ENCODE measurements at places on chromosomes 5 and 9.

DNA sequence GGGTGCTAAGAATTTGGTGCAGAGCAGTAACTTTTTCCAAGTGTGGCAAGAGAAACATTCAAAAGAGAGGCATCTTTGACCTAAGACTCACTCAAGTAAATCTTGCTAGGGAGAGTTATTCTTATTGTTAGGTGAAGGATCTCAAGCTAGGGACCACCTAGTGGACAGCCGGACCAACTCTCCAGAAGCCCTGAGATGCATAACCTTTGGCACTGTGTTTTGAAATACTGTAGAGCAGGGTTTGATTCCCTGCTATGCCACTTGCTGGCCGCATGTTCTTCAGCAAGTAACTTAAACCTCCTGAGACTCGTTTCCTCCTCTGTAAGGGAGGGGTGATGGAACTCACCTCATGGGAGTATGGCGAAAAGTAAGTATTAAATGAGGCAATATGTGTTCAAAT lies 336.1 kb upstream of the ADAMTSL1 start:
- no peak for DNase-seq

GRCh38 chr5:117590944-117591343 lies 1016.3 kb upstream of the SEMA6A start:
- DNase-seq = peak; percentile 47

- DNase-seq = no peak
Observed at GRCh38 chr5:121976979-121977378, 15.2 kb downstream of the SRFBP1 start.

- DNase-seq = no peak
Observed at GRCh38 chr9:113805486-113806132, 70.5 kb upstream of the ZNF618 start.

DNA sequence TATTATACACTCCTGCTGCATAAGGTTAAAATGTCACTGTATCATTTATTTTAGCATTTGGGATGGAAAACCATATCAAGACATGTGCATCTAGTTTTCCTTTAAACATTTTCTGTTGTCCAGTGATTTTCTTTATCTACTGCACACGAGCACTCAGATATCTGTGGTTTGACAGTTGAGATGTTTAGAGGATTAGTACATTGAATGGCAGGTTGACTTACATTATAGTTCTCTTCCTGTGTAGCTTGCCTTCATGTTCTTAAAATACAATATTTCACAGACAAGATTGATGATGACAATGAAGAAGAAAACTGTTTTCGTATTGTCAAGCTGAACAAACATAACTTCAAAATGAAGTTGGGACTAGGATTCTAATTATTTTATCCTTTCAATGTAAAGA lies 2378.4 kb upstream of the WWC1 start:
- no peak for DNase-seq

DNA sequence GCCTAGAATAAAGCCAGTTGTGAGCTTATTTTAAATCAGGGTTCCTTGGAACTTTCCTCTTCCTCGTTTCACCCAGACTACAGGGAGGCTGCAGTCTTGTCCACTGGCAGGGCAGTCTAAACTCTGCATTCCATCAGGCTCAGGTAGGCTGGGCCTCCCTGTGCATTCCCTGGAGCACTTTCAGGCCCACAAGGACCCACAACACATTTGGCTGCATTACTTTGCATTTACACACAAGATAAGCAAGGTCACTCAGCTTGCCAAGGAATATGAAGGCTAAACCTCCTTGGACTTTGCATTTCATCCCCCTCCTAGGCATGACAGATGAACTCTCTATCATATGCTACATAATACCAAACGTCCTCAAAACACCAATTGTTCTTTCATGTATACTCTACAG lies 104.2 kb downstream of the MARCHF3 start:
- no peak for DNase-seq

- no peak for DNase-seq
Observed at GRCh38 chr9:129289131-129289731, 111.2 kb upstream of the IER5L start.

DNA sequence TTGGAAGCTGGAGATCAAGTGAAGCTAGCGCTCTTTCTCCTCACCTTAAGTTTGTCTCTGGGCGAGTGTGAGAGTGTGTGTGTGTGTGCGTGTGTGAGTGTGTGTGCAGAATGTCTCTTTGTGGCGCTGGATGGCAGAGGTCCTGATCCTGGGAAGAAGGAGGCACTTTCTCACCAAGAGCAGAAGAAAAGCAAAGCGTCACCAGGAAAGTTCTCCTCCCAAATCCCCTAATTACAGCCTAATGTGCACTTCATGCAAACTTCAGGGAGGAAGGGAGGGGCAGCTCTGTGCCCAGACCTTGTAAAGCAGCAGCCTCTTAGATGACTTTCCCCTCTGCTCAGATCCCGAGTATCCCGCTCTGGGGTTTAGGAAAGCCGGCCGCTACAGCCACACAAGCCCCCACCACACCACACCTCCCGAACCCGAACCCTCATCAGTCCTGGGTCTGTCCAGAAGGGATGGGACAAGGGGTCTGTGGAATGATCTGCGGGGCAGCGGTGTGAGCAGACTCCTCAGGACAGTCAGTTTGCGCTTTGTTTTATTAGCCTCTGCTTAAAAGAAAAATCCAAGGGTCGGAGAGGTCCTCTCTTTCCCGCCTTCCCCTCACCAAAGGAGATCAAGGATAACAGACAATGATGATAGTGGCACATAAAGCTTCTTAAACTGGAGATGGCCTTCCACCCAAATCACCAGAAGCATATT lies at the start of gene HAPLN1:
TSS of gene HAPLN1 (minus strand) at position 20 of the 702 bp plus-strand sequence. CDS start 47,332 bp downstream, outside the sequence.
- DNase-seq = no peak

DNA sequence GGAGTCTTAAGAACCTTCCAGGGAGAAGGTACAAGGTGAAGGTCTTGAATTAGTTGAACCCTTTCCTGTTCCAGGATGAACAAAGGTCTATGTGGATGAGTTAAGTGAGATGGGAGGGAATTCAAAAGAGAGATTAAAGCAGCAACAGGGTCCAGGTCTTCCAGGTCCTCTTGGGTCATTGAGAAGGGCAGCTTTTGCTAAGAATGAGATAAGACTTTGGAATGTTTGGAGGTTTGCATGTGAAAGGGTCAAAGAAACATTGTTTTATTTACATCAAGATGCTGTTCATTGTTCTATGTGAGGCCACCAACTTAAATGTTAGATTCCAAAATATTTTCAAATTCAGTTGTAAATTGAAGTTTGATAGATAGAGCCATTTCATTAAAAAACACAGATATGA lies 463.9 kb downstream of the ANXA1 start:
- no peak for DNase-seq

DNA sequence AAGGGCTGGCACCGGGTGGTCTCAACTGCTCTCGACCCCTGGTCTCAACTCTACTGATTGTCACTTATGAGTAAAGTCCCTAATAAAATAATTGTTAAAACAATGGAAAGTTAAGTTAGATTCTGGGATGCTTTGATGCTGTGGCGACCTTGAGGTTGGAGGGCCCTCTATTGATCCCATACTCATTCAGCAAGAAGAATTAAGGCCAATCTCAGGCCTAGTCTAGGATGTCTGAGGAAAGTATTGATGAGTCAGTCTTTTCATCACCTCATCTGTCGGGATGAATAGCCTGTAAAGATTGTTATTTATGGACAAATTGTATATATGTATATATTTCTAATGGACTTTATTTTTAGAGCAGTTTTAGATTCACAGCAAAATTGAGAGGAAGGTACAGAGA lies 50.8 kb downstream of the WDR36 start:
- no peak for DNase-seq

DNA sequence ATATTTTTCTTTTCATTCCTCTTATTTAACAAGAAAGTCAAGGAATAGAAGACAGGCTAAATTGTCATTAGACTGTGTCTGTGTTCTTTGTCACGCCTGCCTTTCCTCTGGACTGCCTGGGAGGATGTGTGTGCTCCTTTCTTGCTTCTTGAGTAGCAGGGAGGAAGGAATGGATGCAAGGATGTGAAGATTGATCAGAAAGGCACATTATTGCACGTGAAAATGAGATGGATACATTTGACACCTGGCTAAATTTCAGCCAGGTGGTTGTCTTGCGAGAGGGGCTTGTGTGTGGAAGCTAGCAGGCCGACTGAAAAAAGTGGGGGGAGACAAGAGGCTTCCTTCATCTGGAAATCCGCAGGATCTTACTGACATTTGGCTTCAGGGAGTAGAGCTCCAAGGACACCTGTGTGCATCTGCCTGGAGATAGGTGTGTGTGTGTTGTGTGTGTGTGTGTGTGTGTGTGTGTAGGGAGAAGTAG lies 200.1 kb downstream of the MEF2C start:
- DNase-seq = no peak

DNA sequence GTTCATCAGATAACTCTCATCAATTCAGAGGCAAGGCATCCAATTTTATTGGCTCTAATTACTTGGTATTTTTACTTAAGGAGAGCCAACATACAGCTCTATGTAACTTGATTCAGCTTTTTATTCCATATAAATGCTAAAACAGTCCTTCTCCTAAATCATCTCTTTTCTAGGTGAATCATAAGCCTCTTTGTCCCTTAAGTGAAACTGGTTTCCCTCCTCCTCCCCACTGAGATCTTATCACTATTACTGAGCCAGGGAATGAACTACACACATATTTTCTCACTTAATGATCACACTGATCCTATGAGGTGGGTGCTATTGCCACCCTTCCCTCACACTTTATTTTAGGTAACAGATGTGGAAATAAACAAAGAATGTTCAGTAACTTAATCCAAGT lies 1143.8 kb downstream of the MAT2B start:
- no peak for DNase-seq

DNA sequence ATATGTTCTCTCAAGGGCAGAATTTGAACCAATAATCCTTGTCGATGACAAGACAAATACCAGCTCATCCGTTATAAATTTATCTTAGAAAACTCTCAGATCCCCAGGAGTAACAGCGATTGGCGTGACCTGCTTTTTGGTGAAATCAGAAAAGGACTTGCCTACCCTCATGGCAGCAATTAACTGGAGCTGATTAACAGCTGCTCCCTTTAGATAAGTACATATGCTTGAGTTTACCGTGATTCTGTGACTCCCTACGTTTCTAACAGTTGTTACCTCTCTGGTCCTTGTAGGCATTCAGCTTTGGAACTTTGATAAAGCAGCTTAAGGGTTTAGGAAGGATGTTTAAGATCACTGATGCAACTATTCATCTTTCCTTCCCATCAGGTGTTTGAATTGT lies 2.6 kb downstream of the INVS start:
- no peak for DNase-seq

GRCh38 chr5:39064450-39064849 lies 9.7 kb downstream of the RICTOR start:
- DNase-seq = no peak

GRCh38 chr5:150154618-150155128 lies 972 bp downstream of the PDGFRB start:
- no peak for DNase-seq

GRCh38 chr5:149581192-149581861 lies at the start of gene ARHGEF37:
TSS of gene ARHGEF37 (plus strand) at chr5:149581498. CDS start at chr5:149597770, 16,272 bp downstream.
- no peak for DNase-seq

- no peak for DNase-seq
Observed at GRCh38 chr5:2579126-2579525, 172.4 kb downstream of the IRX2 start.

- DNase-seq = no peak
Observed at GRCh38 chr5:160462167-160462566, 40.5 kb downstream of the PTTG1 start.

GRCh38 chr9:27817747-27818146 lies 244.5 kb upstream of the C9orf72 start:
- DNase-seq = no peak

DNA sequence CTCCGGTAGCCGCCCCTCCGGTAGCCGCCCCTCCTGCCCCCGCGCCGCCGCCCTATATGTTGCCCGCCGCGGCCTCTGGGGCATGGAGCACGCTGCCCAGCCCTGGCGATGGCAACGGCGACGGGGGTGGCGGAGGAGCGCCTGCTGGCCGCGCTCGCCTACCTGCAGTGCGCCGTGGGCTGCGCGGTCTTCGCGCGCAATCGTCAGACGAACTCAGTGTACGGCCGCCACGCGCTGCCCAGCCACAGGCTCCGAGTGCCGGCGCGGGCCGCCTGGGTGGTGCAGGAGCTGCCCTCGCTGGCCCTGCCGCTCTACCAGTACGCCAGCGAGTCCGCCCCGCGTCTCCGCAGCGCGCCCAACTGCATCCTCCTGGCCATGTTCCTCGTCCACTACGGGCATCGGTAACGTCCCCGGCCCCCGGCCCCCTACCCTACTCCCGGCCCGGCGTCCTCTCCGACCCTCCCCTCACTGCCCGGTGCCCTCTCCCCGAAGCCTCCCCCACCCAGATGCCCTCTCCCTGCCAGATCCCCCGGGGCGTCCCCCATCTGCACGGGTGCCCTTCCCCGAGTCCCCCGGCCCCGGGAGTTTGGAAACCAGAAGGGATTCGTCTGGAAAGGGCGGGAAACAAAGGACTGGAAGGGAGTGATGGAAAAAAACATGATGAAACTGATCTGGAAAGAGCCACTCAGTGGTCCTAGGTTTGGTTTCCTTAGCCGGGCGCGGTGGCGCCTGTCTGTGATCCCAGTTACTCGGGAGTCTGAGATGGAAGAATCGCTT lies 417 bp downstream of the SRD5A1 start:
- peak; percentile 59 for DNase-seq

DNA sequence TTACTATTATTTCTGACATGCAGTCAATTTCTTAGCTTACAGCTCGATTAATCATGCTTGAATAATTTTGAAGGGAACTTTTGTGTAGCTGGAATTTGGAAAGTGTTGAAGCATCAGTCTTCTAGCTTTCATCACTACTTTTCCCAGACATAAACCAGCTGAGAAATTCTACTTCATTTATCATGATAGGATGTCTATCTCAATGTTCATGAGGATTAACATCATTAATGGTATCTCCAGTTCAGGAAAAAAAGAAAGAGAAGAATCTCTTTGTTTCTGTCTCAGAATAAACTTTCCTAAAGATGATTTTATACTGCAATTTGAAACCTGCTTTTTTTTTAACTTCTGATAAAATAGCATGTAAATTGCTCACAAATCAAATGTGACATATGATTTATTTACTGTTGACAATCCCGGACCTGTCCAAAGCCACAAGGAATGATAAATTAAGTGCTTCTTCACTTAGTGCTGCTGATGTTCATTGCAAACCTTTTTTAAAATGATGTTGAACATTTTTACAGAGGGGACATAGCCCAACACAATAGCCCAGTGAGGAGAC lies 412.1 kb upstream of the CLINT1 start:
- DNase-seq = no peak

DNA sequence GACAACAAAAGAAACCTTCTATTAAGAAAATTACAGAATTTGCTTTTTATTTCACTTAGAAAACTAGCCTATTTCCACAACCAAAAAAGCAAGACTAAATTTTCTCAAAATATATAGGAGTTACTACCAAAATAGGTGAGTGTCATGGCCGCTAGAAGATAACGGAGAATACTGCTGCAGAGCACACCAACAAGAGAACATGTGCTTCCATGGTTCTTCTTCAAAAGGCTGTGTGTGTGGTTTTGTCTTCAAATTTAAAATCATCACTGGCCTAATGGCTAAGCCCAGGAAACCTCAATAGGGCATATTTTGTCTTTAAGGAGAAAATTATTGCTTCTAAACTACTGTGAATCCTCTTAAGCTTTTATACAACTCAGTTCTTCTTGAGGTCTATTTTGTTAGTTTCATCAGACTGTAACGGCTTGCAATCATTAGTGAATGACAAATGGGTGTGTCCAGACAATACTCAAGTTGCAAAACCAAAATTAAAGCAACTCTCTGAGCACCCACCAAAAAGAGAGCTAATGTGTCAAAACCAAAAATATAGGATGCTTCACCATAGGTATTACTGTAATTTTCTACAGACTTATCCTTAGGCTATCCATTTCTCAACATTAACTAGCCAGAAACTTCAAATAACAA lies 3.3 kb downstream of the SETX start:
- no peak for DNase-seq
